ENCODE measurements at places on chromosomes 3 and 15.

GRCh38 chr3:31785734-31786133 is 195.3 kb downstream of the OSBPL10 start:
- no peak for DNase-seq

GRCh38 chr15:34109797-34110663 is 8.1 kb downstream of the PGBD4 start:
- DNase-seq = no peak

- DNase-seq = no peak
Measured at GRCh38 chr3:12409684-12410596, 74.3 kb upstream of the TSEN2 start.

- DNase-seq = no peak
Measured at GRCh38 chr15:70420948-70421482, 323.3 kb upstream of the TLE3 start.

- DNase-seq = no peak
Measured at GRCh38 chr15:92903631-92903965, 3.5 kb downstream of the CHD2 start.

DNA sequence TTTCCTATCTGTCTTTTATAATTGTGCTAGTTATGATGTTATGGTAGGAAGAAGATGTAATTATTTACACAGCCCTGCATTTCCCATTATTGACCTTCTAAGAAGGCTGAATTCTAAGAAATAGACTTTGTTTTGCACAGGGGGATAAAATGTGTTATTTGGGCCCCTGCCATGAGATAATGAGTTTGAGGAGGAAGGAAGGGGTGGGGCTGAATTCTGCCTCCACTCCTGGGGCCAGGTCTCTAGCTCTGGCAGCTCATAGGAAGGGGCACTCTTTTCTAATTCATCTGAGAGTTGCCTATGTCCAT is 69.2 kb upstream of the GOLGA8B start:
- no peak for DNase-seq

- DNase-seq = no peak
Measured at GRCh38 chr3:48042071-48042760, 26.0 kb upstream of the MAP4 start.

DNA sequence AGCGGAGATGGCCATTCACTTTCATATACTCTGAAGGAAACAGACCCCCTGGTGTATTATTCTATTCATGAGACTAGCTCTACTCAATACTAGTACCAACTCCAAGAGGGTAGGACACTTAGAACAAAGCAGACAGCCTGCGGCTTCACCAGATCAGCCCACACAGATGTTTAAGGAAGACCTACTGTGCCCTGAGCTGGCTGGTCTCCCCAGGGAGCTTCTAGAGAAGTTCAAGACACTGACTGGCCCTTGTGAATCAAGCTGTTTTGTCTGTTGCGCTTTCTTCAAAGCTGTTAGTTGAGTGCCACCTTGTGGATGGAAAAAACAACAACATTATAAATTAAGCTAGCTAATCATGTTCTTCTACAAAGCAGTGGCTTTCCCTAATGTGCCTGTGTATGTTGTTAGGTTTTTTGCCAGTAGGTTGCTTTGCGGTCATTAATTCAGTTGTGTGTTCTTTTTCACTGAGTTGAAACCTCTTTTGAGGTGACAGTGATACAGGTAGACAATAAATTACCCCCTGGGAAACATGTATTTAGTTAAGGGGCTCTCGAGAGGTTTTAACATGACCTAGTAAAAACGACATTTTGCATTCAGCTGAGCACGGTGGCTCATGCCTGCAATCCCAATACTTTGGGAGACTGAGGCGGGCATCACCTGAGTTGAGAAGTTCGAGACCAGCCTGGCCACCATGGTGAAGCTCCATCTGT is 64.2 kb upstream of the MYZAP start:
- no peak for DNase-seq

DNA sequence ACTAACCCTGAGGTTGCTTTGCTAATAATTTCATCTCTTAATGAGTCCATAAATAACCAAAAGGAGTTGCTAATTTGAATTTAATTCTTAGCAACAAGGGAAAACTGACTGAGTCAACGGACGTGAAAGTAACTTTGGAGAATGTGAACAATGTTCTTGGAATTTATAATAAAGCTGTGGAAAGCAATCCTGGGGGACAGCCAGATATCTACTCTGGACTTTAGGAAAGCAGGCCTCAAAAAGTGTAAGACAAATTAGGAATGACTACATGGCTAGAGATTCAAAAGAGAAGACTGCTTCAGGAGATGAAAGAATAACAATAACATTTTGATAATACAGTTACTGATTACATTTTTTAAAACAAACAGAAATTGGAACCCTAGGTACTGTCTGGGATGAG is 318.4 kb upstream of the COL8A1 start:
- no peak for DNase-seq

DNA sequence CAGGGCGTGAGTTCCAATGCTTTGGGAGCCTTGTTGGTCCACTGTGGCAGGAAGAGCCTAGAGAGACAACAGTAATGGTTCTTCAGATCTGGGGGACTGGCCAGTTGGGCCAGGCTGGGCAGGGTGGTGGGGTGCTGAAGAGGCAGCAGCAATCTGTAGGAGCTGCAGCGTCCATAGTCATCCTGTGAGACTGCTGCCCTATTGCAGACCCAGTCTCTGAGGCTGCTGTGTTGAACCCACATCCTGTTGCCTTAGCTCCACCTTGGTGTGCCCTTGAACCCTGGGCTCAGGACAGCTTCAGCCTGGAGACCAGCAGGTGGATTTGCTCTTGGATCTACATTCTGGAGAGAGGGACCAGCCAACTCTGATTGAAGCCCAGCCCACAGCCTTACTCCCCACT is 23.6 kb upstream of the ETV5 start:
- no peak for DNase-seq

DNA sequence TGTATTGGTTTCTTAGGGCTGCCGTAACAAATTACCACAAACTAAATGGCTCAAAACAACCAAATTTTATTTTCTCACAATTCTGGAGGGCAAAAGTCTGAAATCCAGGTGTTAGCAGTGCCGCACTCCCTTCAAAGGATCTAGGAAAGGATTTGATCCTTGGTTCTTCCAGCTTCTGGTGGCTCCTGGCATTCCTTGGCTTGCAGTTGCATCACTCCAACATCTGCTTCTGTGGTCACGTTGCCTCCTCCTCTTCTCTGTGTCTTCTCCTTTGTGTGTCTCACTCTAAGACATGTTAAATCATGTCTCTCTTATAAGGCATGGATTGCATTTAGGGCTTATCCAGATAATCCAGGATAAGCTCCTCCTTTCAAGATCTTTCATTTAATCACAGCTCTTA is 262.2 kb downstream of the MEX3B start:
- DNase-seq = no peak

DNA sequence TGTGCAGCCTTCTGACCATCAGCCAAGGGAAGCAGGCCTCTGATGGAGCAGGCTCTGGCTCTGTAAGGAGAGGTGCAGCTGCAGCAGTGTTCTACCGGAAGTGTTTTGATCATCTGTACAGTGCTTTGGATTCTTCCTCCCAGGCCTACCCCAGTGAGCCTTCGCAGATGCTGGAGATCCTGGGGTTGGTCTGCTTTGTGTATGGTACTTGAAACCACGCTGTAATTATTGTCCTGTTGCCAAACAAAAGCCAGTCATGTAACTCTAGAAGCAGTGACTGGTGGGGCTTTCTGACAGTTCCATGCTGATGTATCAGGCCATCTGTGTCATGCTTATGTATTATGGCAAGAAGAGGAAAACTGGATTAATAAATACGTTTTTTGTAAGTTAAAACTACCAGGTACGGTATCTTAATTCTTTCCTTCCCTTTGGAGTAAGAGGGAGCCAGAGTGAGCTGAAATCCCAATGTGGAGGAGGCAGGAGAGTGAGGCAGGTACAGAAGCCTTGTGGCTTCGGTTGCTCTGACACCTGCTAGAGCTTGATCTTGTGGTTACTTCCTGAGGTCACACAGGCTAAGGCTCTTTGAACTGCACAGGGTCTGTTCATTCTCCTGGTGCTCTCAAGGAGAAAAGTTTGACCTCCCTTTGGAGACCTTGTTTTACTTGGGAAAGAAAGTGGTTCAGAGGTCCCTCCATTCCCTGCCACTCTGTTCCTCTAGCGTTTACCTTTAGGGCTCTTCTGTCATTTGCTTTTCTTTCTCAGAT is 3.7 kb downstream of the TMEM42 start:
- no peak for DNase-seq

DNA sequence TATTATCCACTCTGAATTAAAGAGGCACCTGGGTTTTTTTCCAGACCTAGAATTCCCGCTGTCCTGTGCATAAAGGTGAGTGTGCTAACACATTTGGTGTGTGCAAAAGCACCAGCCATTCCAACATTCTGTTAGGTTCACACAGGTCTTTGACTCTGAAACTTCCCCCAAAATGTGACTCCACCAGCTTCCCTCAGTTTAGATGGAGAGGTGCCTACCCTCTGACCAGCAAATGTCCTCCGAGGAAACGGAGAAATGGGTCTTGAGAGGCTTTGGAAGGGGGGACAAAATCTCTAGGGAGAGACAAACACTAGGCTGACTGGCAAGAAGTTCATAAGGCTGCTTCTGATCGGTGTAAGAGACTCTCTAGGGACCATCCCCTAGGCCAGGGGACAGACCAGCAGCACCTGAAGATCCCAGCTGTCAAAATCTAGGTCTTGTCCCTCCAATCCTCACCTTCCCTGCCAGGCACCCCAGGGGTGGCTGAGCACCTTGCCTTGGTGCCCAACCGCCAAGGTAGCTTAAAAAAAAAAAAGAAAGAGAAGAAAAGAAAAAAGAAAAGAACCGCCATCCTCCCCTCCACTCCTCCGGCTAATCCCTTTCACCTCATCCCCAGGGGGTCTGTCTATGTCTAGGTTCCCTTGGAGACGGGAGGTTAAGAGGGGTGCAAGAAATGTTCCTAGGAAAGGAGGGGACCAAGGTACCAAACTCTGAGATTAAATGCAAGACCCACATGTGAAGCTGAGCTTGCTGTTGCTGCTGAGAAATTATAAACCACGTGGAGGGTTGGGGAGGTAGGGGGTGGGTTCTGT is 2.0 kb upstream of the MECOM start:
- no peak for DNase-seq

DNA sequence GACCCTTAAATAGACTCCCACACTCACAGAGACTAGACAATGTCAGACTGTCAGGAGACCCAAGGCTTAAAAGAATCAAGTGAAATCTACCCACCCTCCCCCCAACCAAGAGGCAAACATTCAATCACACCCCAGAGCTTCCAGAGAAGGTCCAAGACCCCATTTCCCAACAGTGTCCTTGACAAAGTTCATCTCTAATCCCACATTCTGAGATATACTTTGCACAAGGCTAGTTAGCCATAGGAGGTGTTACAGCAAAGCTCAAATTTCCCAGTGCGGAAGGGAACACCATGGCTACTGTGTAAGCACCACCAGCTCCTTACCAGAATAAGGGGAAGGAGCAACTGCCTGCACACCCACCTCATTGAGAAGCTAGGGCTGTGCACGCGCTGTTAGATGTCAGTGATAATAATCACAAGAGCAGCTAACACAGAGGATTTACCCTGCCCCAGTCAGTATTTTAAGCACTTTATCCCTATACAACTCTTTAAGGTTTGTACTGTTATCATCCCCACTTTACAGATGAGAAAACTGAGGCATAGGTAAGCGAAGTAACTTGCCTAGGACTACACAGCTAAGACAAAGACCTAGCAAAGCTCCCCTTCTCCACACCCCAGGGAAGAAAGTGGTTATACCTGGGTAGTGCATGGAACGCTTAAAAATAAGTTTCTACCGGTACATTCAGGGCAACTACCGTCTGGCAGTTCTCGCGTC is 17.3 kb downstream of the SPATA12 start:
- no peak for DNase-seq

GRCh38 chr3:122916084-122916483 is 111.5 kb downstream of the SEMA5B start:
- no peak for DNase-seq

GRCh38 chr3:138873471-138874278 is 38.9 kb upstream of the PIK3CB start:
- DNase-seq = no peak

DNA sequence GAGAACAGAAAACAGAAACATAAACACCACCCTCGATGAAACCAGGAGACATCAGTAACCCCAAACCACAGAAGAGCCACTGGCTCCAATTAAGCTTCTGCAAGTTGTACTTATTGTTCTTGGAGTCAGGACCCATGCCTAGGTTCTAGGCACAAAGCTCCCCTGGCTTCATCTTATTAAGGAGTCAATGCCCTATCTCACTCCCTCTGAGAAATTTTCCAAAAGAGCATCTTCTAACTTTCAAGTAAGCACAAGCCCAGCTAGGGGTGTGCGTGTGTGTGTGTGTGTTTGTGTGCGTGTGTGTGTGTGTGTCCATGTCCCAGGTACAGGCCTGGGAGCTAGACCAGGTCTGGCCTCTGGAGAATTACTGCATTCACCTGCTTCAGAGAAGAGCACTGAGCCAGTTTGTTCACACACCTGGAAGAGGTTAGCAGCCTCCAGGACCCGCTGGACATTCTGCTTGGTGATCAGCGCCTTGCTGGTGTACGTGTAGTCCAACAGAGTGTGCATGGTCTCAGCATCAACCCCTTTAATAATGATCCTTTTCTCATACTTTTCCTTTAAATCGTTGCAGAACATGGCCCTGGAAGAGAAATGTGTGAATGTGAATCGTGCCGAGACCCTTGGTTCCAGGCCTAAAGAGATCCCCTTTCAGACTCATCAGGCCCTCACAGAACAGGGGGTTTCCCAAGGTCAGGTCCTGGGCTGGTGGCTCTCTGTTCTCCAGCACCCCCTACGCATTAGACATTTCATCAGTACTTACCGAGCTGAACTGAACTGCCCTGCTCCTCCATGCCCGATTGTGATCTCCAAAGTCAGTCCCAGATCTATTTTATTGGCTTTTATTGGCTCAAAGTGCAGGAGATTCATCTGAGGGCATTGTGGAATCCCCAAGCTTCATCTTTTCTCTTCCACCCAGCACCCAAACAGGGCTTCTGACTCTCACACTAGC is 27.8 kb downstream of the KLHL6 start:
- no peak for DNase-seq

DNA sequence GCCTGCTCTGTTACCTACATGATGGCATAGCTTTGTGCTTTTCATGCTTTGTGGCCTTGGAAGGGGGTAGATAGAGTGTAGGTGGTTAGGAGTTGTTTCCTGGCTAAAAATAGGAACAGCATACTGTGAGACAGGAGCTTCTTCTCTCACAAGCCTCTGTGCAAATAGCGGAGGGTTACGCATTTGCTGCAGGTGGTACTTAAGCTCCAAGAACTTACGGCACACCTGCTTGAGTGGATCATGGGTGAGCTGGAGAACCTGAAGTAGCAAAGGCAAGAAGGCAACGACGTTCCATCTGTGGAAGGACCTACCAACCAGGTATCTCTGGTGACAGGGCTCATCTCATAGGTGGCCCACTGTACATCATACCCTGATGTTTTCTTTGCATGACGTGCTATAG is 66.0 kb downstream of the ST6GAL1 start:
- no peak for DNase-seq

Data from activated naive CD4-positive, alpha-beta T cell treated with Interleukin-2 at 50 U/mL for 16 hours (primary cell).